ENCODE measurements at places on chromosomes 16 and 17.

GRCh38 chr16:17375461-17376304, 95.1 kb downstream of the XYLT1 start:
- DNase-seq: no peak

DNA sequence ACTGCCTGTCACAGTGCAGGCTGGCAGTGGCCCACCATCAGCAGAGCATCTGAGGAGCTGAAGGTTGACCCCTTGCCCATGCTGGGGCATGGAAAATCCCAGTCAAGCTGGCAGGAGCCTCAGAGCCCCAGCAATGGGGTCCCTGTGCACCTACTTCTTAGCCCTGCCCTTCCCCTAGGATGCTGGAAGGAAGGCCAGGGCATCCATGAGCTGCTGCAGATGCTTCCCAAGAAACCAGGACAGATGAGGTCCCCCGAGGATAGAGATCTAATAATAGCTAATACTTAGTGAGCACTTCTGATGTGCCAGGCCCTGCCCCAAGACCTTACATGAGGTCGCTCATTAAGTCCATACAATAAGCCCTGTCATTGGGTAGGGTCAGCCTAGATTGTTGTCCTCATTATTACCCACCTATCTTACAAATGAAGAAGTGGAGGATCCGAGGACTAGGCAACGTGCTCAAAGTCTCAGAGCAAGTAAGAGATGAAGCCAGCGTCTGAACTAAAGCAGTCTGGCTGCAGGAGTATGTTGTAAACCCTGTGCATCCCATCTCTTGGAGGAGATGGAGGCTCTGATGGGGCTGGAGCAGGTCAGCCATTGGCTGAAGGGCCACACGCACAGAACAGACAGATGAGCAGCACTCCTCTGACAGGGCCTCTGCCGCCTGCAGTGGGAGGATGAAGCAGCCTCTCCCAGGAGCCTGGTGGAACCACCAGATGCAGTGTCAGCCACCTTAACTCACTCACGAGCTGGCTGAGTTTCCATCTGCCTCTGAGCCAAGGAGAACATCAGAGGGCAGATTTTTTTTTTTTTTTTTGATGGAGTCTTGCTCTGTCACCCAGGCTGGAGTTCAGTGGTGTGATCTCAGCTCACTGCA, 175.4 kb downstream of the WSCD1 start:
- DNase-seq: no peak

GRCh38 chr17:11121341-11121985, 119.5 kb upstream of the SHISA6 start:
- DNase-seq: no peak

GRCh38 chr17:58279016-58279711, 1.6 kb downstream of the MPO start:
- no peak for DNase-seq

GRCh38 chr16:4511441-4512082, 27.0 kb downstream of the CDIP1 start:
- DNase-seq: no peak

All from stimulated activated CD8-positive, alpha-beta memory T cell treated with anti-CD3 and anti-CD28 coated beads, Interleukin-7, amount 100 ng/mL, for 4 hours (primary cell).